ENCODE measurements at places on chromosomes 11 and 22. TPM values are rescaled to one million over a fixed set of nuclear protein-coding genes. Genes with fewer than 3 reads are reported as not detected.

Gene MMP1
- 3.7 TPM for total RNA-seq

Gene KRTAP5-2
- total RNA-seq: not detected

Gene B4GALNT4
- 31.6 TPM for total RNA-seq

Gene SUSD2
- 0.62 TPM for total RNA-seq

Gene NPAS4
- not detected for total RNA-seq

Gene POU2F3
- 1.1 TPM for total RNA-seq

Gene GPR83
- not detected for total RNA-seq

Gene KLHL35
- total RNA-seq: 1.5 TPM

Gene CYP2R1
- total RNA-seq: 30.9 TPM

- no peak for DNase-seq
These were observed 86.6 kb downstream of the TSPAN18 start for GRCh38 chr11:44813401-44813800.

DNA sequence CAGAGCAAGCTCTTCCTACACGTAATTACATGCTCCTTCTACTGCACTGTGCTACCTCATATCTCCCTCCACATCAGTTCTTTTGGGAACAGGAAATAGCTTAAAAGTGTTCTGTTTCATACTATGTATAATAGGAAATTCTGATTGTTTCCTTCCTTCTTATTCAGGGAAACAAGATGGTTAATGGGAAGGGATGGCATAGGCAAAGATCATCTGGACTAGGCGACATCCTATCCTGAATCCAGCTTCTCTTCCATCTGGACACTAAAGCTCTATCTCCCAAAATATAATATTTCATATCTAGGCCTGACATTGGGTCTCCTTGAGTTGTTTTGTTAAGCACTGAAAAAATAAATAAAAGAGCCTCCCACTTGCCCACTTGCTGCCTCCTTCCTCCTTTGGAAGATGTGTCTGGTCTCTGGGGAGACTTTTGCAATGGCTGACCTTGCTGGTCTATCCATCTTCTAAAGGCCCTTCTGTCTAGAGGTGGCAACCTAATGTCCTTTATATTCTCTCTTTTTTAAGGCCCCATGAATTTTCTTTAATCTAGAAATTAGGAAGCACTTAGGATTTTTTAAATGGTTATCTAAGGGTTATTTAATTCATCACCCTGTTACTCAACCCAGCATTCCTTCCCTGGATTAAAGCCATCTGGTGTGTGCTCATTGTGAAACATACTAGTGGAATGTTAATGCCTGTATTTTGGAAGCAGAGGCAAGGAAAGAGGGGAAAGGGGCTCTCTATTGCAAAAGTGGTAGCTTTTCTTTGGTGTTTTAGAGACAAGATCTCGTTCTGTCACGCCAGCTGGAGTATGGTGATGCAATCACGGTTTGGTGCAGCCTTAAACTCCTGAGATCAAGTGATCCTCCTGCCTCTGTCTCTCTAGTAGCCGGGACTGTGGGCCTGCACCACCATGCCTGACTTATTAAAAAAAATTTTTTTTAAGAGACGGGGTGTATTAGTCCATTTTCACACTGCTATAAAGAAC, 20.6 kb downstream of the CLMP start:
- DNase-seq: peak; percentile 77

GRCh38 chr22:38097557-38098409, 12.7 kb downstream of the BAIAP2L2 start:
- DNase-seq: no peak

DNA sequence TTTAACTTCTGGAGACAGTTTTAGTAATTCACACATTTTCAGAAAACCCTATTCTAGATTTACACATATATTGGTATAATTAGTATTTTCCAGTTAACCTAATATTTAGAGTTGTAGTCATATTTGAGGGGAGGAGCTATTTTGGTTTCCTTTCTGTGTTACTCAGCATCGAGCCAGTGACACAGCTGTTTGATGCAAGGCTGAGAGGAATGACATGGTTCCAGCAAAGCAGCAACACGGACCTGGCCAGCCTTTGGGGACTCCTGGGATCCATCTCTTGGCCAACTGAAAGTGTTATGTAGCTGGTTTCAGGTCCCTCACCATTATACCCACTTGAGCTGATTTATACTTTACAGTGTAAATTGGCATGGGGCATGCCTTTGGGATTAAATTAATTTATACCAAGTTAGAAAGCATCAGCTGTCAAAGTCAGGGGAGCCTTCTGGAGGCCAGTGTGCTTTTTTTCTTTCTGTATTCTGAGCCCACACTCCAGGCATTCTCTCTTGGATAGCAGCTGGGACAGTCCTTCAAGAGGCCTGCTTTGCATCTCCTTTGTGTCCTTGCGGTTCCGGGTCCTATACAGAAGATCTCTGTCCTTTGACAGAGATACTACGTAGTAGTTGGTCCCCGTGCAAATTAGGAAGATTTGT, 91.3 kb upstream of the SLC25A18 start:
- DNase-seq: no peak

- no peak for DNase-seq
These were observed 178.4 kb upstream of the E2F8 start for GRCh38 chr11:19419021-19419750.

GRCh38 chr22:44729391-44730021, 22.9 kb upstream of the ARHGAP8 start:
- no peak for DNase-seq

DNA sequence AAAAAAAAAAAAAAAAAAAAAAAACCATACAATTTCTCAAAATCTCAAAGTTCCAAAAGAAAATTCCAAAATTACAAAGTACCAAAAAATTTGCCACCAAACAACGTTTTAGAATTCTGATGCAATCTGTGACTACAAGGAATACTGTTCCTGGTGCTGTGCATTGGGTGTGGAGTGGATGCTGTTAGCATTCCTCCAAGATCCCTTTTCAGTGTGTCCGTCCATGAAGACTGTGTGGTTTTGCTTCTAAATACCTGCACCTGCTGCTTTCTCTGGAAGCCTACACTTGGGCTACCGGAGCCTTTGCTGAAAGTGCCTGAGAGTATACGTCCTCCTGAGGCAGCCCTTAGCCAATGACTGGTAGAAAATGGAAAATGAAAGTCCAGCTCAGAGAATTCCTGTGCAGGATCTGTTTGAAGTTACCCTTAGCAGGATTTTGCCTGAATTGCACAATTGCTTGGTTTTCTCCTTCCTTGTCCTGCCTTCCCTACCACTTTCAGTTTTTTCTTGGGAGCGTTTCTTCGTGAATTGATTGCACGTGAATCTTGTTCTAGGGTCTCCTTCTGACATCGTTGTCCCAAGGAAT, 140.8 kb downstream of the TRPC6 start:
- DNase-seq: no peak

DNA sequence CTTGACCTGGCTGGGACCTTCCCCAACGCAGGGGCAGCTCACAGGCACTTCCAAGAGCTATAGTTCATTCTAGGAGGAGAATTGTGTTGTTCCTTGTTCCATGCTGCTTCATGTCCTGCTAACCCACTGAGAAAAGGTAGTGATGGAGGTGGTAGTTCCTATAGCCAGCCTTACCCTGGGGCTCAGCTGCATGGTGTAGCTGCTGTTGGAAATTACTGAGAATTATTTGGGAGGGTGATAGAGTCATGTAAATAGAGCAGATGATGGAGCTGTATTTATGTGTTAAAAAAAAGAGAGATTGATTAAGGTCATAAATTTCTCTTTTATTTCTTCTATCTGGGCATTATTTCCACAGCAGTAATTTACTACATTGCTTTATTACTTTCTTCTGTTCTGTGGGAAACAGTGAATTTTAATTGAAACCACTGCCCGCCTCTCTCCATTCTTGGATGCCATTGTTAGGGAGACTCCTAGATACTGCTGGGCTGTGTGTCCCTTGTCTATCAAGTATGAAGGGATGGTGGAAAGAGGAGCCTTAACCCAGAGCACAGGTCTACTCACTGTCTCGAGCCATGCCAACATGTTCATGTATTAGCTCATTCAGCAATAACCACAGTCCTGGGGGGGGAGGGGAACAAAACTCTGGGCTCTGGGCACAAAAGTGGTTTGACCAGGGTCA, 309.2 kb downstream of the FAT3 start:
- DNase-seq: peak; percentile 19

DNA sequence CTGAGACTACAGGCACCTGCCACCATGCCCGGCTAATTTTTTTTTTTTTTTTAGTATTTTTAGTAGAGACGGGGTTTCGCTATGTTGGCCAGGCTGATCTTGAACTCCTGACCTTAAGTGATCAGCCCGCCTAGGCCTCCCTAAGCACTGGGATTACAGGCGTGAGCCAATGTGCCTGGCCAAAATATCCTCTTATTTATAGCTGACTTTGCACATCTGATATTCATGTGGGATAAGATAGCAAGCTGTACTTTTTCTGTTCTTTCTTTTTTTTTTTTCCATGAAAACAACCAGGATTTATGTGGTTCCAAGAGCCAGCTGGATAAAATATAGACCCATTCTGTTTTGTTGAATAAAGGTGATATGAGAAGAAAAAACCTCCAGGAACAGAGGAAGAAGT, 12.1 kb upstream of the XBP1 start:
- no peak for DNase-seq

DNA sequence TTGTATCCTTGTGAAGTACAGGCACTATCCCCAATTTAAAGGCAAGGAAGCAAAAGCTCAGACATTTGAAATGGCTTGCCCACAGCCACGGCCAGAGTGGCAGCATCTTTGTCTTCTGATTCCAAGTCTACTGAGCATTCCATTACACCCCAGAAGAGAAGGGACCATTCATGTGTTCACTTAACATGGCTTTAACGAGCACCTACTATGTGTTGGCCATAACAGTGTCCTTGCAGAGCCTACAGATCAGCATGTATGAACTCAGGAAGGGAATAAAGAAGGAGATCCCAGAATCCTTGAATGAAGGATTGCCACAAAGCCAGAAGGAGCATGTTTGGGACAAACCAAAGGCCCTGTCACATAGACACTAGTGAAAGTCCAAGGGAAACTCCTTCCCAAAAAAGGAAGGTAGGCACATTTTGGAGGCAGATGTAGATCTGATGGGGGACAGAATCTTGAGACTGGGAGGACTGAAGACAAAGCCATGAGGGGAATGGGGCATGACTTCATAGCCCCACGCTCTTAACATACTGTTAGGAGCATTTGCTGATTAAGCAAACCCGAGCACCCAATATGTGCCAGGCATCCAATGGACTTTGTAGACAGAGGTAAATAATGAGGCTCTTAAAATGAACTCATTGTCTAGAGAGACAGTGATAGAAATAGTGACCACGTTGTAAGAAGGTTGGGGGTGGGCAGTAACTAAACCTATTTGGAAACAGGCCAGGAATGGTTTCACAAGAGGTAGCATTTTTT, 54.9 kb downstream of the P4HA3 start:
- DNase-seq: no peak

DNA sequence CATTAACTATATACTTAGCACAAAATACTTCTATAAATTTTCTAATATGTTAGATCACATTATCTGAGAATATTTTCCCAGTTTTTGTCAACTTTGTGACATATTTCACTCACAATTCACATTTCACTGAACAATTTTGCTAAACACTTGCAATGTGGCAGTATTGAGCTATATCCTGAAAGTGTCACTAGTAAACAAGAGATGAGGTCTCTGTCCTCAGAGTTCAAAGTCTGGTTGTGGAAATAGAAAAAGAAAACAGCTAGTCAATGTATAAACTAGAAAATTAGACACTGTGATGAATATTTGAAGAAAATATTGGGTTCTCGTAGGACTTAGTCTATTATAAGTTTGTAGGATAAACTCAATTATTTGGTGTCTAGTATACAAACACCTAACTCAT, 87.4 kb upstream of the CHORDC1 start:
- DNase-seq: no peak

GRCh38 chr11:27616711-27617110, 83.5 kb downstream of the BDNF start:
- DNase-seq: no peak

DNA sequence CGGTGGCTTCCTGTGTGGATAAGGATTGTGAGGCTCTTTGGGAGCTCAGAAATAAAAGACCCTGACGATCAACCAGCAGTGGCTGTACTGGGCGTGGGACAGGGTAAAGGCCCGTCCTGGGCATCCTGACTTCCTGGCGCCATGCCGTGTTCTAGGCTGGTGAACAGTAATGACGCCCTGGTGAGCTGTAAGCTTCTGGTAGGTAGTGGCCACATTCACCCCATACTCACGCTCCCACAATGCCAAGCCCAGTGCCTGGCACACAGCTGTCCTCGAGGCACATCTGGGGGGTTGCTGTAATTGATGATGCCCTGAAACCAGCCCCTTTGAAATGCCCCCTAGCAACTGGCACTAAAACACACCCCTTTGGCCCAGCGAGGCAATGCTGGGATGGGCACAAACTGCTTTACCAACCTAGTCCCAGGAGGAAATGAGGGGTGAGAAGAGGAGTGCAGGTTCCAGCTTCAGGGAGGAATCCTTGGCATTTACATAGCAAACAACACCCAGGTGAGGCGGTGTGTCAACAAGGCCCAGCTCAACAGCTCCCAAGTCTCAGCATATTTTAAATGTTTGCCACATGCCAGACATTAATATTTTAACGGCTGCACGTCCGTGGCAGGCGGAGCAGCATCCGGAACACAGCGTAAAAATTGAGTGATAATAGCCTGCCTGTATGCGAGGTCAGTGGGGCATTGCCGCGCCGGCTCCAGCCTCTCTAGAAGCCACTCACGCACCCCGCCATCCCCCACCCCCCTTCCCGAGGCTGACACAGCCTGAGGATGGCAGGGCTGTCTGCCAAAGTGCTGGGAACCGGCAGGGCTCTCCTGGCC, 79.3 kb downstream of the DSCAML1 start:
- peak; percentile 10 for DNase-seq

GRCh38 chr11:77065878-77066228, 918 bp upstream of the CAPN5 start:
- DNase-seq: no peak
